ENCODE measurements at places on chromosomes 7 and 10.

DNA sequence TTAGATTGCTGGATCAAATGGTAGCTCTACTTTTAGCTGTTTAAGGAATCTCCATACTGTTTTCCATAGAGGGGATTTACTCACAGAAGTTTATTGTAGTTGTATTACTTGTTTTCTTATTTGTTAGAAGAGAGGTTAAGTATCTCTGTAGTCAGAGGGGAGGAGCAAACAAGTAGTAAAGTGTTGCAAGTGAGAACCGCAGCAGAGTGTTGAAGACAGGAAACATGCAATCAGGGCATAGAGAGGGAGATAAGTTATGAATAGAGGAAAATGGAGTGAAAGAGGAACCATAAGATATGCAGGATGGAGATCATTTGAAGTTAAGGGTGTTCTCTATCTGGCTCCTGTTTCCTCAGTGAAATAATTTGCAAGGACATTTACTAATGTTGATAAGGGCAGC, 331.4 kb upstream of the TMEM229A start:
- DNase-seq: no peak

DNA sequence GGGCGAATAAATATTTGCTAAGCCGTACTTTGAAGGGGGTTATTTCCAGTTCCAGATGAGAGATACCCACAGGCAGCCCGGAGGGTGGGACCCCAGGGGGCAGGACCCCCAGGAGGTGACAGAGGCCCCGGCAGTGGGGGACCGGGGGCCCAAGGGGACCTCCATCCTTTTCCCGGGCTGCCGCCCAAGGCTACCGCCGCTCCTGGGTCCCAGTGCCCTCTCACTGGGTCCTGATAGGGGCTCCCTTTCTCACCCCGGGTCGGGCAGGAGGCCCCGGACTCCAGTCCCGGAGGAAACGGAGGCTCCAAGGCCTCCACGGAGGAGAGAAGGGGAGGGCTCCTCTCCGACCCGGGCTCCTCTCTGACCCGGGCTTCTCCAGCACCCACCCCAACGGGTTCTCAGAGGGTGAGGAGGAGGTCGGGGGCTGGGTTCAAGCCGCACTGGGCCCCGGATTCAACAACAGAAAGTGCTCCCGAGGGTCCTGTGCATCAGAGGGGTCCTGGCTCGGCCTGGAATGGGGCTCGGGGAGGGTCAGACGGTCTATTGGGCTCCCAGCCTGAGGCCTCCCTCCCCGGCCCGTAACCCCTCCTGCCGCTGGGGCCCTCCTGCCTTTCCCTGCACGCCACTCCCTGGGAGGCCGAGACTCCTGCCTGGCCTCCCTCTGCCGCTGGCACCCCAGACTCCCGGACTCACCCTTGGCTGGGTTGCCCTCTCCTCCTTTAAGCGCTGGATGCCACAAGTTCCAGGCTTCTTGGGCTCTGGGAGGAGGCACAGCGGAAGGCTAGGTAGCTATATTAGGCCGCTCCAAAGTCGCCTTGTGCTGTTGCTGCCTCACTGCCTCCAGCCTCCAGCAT, 62.5 kb downstream of the ZNF37A start:
- DNase-seq: no peak

DNA sequence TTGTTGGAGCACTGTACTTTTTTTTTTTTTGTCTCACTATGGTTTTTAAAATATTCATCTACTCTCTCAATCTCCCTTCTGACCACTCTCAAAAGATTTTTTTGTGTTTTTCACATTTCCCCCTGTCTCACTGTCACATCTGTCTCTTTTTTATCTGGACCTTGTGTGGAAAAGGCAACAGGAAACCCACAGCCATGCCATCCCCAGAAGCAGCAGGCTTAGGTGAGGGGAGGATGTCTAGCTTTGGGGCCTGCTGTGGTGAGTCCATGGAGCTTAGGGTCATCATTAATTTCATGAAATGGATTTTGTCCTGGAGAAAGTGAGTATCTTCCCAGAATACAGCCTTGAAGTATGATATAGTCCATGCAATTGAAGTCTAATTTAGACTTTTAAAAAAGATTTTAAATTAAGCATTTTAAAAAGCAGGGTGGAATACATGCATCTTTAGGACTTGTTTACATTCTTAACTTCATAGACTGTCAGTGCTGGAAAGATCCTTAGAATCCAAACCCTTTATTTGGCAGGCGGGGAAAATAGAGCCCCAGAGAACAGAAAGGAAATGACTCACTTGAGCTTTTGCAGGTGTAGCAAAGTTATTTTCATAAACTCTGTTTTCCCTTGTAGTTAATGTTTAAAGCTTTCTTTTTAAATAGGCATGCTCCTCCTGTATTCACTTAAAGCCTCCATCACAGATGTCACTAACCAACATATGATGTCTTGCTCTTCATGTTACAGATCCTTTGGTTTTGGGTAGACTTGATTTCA, 25.1 kb downstream of the MINDY4 start:
- no peak for DNase-seq

GRCh38 chr10:20698837-20699236, 198.3 kb downstream of the NEBL start:
- no peak for DNase-seq

GRCh38 chr10:57968328-57969016, 299.2 kb downstream of the IPMK start:
- no peak for DNase-seq

GRCh38 chr7:152336754-152337368, 98.9 kb downstream of the KMT2C start:
- peak; percentile 50 for DNase-seq

DNA sequence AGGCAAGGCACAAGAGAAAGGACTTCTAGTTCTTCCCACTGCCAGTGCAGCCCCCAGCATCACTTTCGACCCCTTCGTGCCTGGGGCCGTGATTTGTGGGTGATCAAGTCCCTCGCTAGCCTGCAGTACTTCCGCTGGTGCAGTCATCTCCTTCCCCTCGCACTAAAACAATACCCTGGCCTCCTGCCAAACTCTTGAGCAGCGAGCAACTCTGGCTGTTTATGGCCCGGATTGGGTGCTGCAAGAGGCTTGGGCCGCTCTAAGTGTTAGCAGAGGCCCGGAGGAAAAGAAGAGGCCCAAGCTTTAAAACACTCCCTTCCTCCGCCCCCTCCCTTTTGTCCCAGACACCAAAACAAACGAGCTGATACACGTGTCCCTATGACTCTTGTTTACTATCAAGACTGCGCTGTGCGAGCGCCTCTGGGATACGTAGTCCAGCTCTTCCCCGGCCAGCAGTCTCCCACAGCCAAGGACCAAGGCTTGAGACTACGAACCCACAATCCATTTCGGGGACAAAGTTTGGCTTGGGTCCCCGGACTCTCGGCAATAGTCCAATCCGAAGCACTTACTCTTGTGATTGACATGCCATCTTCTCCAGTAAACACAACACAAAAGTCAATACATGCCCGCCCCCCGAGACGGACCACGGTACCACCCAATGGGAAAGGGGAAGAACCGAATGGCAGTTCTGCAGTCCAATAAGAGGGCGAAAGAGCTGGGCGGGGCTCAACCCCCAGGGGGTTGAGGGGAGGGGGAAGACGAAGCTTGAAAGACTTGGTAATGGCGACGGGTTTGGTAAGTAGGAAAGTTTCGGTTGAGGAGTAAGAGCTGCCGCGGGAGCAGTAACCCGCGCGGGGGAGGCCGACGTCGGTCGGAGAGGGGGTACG, at the start of gene HBP1:
HBP1 (plus strand) TSS at position 771 of the 887 bp plus-strand sequence. CDS start 10,891 bp downstream, outside the sequence.
- DNase-seq: peak; percentile 96

DNA sequence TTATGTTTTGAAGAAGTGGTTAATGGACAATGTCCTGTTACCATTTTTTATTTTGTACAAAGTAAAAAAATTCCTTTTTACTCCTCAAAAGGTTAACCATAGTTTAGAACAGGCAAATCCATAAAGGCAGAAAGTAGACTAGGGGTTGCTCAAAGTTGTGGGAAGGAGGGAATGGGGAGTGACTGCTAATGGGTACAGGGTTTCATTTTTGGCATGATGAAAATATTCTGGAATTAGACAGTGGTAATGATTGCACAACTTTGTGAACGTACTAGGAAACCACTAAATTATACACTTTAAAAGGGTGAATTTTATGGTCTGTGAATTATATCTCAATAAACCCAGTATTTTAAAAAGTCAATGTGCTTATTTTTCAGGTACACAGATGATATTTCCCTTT, 35.4 kb upstream of the CDK14 start:
- peak; percentile 46 for DNase-seq

DNA sequence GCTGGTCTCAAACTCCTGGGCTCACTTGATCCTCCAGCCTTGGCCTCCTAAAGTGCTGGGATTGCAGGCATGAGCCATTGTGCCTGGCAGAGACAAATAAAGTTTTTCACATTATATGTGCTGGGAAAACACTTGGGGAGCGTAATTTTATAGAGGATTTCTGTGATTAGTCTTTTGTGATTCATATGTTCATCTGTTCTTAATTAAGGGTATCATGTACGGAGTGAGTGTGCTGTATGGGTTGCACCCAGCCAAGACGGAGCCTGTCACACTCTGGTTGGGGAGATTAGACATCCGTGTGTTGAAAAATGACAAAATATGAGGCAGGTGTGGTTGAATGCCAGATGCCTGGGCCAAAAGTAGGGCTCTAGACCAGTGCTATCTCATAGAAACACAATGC, 10.3 kb downstream of the ADRB1 start:
- DNase-seq: peak; percentile 29

GRCh38 chr7:142896151-142896550, 10.6 kb upstream of the TRPV6 start:
- no peak for DNase-seq

- no peak for DNase-seq
These were observed 6.6 kb downstream of the ADRA2A start for GRCh38 chr10:111083222-111084095.

GRCh38 chr7:130673066-130673465, 4.5 kb upstream of the COPG2 start:
- DNase-seq: peak; percentile 16

- no peak for DNase-seq
These were observed 54.1 kb downstream of the UBE3C start for GRCh38 chr7:157192861-157193260.
